ENCODE measurements at places on chromosomes 7 and 10. TPM values are rescaled to one million over a fixed set of nuclear protein-coding genes. Genes with fewer than 3 reads are reported as not detected.

CALML5 gene
- not detected for total RNA-seq

PRRT4 gene
- 2.4 TPM for total RNA-seq

VWDE gene
- total RNA-seq = 0.38 TPM

OR9A2 gene
- not detected for total RNA-seq

TMEM139 gene
- total RNA-seq = 6.9 TPM

All from cardiac septum (tissue), 1 donor.